HCT116 (cell line): ENCODE measurements at places on chromosomes 7 and 10. TPM values are rescaled to one million over a fixed set of nuclear protein-coding genes. Genes with fewer than 3 reads are reported as not detected.

GRCh38 chr7:146937836-146938235 lies 821.2 kb downstream of the CNTNAP2 start:
- DNase-seq = no peak

GRCh38 chr7:78779788-78780187 lies 673.7 kb downstream of the MAGI2 start:
- DNase-seq = no peak

- no peak for DNase-seq
These were observed 207.3 kb upstream of the SORCS1 start for GRCh38 chr10:107371801-107372200.

GRCh38 chr7:115066634-115067033 lies 144.7 kb downstream of the MDFIC start:
- DNase-seq = no peak

PLAC9 gene
- total RNA-seq = not detected

- DNase-seq = no peak
These were observed 80.3 kb upstream of the LYZL2 start for GRCh38 chr10:30709700-30710358.
